NCI-H146 (cell line): ENCODE measurements at places on chromosomes 6 and 20.

- DNase-seq = no peak
These were observed 225.4 kb upstream of the PREP start for GRCh38 chr6:105628156-105628860.

- no peak for DNase-seq
These were observed 52.4 kb downstream of the QKI start for GRCh38 chr6:163466839-163467390.

- DNase-seq = no peak
These were observed 35.6 kb upstream of the GATA5 start for GRCh38 chr20:62511300-62511914.

- DNase-seq = no peak
These were observed 172.3 kb downstream of the ANKRD60 start for GRCh38 chr20:58056021-58056591.

GRCh38 chr6:101597693-101598092 lies 204.2 kb downstream of the GRIK2 start:
- no peak for DNase-seq

- no peak for DNase-seq
These were observed 203.7 kb downstream of the SYNDIG1 start for GRCh38 chr20:24672886-24673677.

- no peak for DNase-seq
These were observed 50.7 kb upstream of the COL10A1 start for GRCh38 chr6:116176596-116176995.

DNA sequence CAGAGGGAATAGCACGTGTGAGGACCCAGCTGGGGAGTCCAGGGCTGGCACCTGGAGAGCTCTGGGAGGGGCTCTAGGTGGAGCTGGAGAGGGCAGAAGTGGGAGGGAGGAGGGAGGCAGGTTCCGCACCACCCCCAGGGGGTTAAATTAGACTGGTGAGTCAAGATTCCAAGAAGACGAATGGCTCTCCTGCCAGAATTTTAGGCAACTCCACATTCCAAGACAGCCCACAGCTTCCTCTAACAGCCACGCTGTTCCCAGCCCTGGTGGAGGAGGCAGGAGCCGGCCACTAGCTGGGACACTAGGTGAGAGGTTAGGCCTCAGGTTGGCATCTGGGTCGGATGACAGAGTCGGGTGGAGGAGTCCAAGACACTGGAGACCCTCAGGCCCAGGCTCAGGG lies 60.2 kb downstream of the TFAP2C start:
- DNase-seq = no peak

DNA sequence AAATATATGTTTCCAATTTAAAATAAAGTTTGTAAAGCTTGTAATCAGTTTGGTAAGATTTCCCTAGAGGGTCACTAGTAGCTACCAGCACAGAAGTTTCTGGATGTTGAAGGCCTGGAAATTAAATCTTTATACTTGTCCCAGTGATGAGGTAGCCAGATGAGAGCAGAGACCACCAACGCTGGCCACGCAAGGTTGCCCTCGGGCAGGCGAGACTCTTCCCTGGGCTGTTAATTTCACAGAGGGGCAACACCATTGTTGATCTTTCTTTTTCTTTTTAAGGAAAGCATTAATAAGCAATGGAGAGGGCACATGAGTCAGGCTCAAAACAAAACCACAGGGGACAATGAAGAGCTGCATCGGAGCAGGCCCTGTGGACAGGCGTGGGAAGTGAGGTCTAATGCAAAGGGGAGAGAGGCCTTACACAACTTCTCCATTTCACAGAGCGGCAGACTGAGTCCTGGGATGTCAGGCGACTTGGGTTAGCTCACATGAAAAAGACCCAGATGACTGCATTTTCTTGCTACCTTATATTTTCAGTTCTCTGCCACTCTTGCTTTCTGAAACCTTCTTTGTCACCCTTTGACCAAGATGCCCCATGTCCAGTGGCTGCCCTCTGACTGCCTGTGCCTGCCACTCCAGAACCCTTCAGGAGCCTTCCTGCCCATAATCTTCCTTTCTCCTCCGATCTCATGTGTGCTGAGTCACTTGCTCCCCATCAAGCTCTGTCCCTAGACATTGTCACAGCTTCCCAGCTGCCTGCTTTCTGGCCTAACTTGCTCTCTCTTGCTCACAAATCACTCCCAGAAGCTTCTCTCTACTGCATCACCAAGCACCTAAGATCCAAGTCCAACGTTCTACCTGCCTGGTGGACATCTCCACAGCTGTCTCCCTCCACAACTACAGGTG lies 107.7 kb upstream of the CDYL start:
- DNase-seq = no peak

DNA sequence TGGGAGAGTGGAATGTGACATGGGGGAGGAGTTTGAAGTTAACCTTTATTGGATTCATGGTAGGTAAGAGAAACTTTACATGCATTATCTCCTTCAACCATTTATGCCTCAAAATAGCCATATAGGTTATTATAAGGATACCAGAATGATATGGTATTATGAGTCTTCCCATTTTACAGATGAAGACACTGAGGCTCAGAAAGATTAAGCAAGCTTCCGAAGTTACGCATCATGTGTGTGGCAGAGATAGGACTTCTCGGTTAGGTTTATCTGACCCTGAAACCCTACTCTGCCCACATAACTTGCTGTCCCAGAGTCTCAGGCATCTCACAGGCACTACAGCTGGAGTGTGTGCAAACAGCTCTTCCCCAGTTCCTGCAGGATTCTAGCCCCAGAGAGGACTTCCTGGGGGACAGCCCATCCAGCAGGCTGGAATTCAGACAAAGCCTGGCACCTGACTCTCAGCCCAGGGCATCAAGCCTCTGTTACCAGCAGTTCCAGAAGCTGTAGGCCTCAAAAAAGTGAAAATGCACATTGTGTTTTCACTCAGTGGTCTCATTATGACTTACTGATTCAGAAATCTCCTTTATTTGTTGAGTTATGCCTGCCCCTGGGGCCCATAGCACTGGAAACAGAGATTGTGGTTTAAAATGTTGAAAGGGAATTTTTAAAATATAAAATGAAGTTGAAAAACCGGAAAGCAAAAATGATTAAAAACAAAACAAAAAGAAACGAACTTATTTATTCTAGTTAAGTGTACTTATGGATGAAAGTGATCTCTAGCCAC lies 512.8 kb upstream of the CHD6 start:
- no peak for DNase-seq

GRCh38 chr6:68317366-68317765 lies 317.7 kb upstream of the ADGRB3 start:
- DNase-seq = no peak

- no peak for DNase-seq
These were observed 49.7 kb downstream of the CD2AP start for GRCh38 chr6:47527274-47527673.

- no peak for DNase-seq
These were observed 113.1 kb downstream of the FYN start for GRCh38 chr6:111759836-111760785.

GRCh38 chr20:23585808-23586734 lies 17.8 kb upstream of the CST9L start:
- no peak for DNase-seq

DNA sequence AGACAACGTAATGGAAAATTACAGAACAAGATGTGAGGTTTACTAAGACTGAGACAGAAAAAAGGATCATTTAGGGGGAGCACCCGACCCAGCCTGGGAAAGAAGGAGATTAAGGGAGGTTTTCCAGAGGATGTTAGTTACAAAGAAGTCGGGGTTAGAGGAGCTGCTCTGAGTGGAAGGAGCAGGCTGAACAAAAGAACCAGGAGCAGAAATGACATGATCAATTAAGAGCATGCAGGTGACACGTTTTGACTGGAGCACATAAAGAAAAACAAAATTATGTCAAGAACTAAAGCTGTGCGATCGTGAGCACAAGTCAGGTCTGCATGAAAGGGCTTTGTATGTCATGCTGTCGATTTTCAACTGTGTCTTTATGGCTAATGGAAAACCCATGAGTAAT lies 417.3 kb upstream of the MARCKS start:
- no peak for DNase-seq

- DNase-seq = no peak
These were observed 11.4 kb upstream of the TAF8 start for GRCh38 chr6:42038811-42039408.

DNA sequence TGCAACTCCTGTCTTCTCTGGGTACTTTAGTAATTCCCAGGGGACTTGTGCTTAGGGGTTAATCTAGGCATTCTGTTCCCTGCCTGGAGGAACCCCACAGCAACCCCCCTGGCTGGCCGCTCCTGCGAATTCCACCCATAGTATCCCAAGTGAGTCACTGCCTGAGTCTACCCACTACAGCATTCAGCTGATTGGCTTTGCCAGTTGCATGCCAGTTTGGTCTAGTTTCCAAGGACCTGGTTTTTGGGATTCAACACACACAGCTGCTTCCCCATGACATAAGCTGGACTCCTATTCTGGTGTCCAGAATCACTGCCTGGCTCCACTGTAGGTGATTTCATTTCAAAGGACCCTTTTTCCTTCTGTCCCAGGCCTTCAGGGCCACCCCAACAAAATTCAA lies 40.3 kb downstream of the PLCG1 start:
- no peak for DNase-seq

GRCh38 chr20:49696594-49696993 lies 17.1 kb downstream of the B4GALT5 start:
- no peak for DNase-seq
